KG1 (cell line): ENCODE measurements at places on chromosomes 2 and 18.

GRCh38 chr2:8456151-8457091, 225.4 kb upstream of the ID2 start:
- DNase-seq, result no peak

DNA sequence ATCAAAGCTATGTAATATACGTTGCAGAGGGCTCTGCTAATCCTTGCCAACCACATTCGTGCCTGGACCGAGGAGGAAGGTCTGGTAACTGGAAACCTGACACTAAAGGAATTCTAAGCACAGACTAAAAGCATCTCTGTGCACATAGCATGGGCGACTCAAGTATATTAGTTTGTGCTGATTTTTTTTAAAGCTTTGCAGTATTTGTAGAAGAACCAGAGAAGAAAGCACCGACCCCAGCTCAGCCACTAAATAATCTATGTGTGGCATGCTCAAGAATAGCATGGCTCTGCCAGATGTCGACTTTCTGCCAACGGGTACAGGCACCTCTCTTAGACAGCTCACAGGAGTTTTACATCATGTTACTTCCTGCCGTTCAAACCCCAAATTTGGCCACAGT, 73.2 kb upstream of the NRP2 start:
- no peak for DNase-seq

GRCh38 chr2:127694986-127695385, 6.3 kb upstream of the SFT2D3 start:
- DNase-seq, result no peak

- no peak for DNase-seq
Observed at GRCh38 chr2:62150597-62151305, 45.2 kb upstream of the B3GNT2 start.

- DNase-seq, result no peak
Observed at GRCh38 chr2:101745711-101746694, 48.5 kb downstream of the MAP4K4 start.

DNA sequence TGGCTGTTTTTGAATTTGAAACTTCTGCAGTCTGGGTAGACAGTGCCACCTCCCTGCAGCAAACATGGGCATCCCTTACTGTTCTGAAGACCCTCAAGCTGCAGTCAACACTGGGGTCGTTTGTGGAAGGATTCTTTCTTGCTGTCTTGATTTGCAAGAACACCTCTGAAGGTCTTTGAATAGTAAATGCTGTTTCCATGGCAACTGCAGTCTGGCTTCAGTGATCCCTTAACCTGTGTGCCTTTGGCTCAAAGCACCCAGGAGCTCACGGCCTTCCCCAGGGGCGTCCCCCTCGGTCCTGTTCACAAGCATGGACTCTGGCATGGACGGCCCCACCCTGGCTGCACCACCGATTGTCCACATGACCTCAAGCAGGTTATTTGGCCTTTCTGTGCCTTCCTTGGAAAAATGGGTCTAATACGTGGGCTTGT, 38.3 kb downstream of the LRRFIP1 start:
- DNase-seq, result no peak

DNA sequence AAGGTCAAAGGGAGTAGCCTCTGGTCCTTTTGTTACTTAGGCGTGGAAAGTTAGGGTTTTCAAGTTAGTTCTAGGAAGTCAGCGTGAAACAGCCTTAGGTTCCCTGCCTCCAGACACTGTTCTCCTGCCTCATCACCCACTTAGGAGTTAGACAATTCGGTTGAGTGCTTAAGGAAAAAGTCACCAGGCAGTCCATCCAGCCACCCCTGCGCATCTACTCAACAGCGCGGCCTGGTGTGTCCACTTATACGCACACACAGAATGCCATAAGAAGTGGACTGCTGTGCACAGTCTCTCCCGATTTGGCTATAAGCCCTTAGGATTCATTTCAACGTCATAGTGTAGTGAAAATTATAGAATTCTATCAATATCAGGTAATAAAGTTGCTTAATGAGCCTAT, 470.8 kb upstream of the TNP1 start:
- no peak for DNase-seq

DNA sequence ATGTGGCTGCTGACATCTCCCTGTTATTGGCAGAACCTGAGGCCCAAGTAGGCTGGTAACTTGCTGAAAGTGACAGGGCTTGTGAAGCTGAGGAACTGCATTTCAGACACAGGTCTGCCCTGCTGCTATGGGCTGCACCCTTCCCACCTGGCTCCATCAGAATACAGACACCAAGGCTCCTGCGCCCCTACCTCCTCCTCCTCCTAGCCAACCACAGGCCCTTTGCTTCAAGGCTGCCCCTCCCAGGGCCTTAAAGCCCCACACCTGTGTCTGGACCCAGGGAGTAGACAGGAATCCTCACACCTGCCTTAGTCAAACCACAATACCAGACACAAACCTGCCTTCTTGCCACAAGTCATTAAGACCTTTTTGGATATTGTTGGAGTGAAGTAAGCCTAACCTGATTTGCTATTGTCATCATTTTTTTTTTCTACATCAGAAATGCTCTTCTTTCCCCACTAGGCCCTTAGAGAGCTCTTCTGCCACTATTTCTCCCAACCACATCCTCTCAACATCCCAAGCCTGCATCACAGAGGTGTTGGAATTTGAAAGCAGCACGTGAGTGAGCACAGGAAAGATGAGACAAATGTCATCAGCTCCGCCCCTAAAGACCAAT, 489.7 kb downstream of the EIPR1 start:
- DNase-seq, result no peak

GRCh38 chr2:150426724-150427123, 60.7 kb downstream of the RND3 start:
- no peak for DNase-seq
